Endodermal cell (in vitro differentiated cells): ENCODE measurements at places on chromosomes 7 and 10. TPM values are rescaled to one million over a fixed set of nuclear protein-coding genes. Genes with fewer than 3 reads are reported as not detected.

The CYP2C9 gene
- total RNA-seq, result 0.24 TPM in 1 of 3 replicates, not detected in the others

DNA sequence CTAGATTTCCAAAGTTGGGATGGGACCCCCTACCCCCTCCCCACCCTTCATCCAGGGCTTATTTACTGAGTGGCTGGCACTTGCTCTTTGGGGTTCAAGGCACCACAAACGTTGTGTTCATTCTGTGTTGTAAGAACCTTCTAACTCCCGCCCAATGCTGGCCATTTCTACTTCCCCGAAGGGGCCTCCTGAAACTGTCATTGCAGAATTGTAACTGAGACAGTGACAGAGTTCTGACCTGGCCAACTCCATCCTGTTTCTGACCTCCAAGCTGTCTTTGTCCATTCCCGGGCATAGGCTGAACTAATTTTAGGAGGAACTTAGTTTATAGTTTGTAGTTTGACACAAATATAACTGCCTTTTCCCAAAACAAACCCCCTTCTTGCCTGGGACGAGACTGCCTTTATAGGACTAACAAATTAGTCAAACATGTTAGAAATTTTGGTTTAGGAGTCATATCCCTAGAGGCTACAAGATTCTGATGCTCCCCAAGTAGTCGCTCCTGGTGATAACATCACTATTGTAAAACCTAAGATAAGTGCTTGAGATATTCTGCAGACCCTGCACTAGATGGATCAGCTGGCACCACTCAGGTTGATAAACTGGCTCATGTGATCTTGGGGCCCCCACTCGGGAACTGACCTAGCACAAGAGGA lies 34.8 kb upstream of the ZMIZ2 start:
- DNase-seq, result no peak

DNA sequence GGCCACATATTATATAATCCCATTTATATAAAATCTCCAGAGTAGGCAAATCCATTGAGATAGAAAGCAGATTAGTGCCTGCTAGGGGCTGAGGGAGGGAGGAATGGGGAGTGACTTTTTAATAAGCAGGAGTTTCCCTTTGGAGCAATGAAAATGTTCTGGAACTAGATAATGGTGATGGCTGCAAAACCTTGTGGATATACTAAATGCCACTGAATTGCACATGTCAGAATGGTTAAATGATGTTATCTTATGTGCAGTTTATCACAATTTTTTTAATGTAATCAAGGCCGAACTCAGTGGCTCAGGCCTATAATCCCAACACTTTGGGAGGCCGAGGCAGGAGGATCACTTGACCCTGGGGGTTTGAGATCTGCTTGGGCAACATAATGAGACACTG lies 145.5 kb upstream of the AUTS2 start:
- DNase-seq, result no peak

The CALCR gene
- total RNA-seq, result 17.0 to 23.7 TPM (median 17.1 TPM) in 3 replicates

The CCDC126 gene
- 8.7 and 9.4 TPM in 2 replicates for total RNA-seq

The NODAL gene
- 18.2 to 135 TPM (median 19.2 TPM) in 3 replicates for total RNA-seq
